ENCODE measurements at places on chromosomes 3 and 15.

DNA sequence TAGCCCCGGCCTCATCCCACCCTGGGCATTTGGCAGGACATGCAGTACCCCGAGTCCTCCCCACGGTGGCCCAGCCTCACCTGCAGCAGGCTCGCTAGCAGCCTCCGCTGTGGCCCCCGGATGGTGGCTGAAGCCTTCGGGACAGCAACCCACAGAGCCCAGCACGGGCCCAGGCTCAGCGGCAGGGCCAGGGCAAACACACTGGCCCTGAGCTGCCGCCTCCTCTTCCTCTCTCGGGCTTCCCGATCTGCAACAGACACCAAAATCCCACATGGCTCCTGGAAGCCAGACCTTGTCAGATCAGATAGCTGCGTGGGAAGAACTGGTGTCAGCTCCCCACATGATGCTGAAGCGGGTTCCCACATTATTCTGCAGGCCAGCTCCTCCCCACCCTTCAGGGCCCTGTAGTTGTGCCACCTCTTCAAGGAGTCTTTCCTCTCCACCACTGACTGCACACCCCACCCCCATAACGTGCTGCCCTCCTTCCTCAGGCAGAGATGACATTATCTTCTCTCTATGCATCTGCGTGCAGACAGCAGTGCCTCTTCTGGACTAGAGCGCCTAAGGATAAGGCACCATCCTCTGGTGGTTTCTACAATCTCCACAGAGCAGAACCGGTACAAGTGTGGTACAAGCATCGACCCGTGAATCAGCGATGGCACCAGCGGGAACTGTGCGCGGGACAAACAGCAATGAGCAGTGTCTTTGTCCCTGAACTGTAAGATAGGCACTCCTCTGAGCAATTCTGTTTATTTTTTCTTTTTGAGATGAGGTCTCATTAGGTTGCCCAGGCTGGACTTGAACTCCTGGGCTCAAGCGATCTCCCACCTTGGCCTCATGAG, 9.5 kb downstream of the TMEM44 start:
- DNase-seq, result no peak

DNA sequence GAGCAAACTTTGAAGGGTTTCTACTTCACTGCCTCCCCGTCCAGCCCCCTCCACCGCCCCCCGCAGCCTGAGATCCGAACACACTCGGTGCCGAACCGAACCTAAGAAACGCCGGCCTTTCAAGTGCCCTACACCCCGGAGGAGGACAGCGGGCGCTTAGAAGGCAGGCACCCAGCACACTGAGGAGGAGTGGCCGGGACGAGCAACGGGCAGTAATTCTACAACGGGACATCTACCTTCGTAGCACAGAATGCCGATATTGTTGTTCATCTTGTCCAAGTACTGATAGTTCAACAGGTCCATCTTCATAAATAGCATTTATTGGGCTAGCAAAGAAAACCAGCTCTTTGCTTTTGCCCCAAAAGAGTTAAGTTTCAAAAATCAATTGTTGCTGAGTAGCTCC, 513 bp downstream of the VGLL4 start:
- DNase-seq, result peak; percentile 64

DNA sequence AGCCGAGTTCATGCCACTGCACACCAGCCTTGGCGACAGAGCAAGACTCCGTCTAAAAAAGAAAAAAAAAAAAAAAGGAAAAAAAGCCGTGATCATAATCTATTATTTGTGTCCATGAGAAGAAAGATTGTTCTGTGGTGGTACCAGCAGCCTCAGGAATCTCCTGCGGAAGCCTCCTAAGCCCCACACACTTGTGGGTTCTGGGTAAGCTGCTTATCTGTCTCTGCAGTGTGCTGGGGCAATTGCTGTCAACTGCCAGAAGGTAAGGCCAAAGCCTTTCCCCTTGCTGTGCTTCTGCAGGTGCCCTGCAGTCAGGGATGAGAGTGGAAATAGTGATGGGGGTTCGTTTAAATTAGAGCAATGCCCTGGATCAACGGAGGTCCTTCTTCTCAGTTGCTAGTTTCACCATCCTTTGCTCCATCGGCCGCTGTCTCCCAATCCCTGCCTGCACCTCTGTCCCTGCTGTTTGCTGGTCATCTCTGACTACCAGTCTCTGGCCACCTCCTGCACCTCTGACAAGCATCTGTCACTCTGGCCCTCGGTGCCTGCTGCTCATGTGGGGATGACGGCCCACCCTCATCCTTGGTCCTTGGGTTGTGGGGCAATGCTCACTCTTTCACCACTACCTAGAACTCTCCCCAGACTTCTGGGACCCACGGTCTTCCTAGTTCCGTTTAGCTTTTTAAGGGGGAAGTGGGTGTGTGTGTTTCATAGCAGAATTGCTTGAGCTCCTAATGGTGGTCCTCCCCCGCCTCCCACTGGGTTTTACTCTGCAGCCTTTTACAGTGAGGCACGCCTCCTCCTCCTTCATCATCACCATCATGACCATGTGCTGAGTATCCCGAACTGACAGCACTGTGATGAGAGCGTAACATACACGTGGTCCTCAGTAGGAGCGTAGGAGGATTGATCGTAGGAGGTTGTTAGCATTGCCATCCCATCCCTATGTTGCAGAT, 25.5 kb downstream of the CHRD start:
- DNase-seq, result peak; percentile 8

- DNase-seq, result no peak
Observed at GRCh38 chr3:70308760-70309159, 3.7 kb downstream of the MDFIC2 start.

All from Right ventricle myocardium superior (tissue), 1 donor.